ENCODE measurements at places on chromosomes 6 and 20.

GRCh38 chr6:154824076-154824475 is 90.9 kb downstream of the SCAF8 start:
- DNase-seq = no peak

- no peak for DNase-seq
Measured at GRCh38 chr6:145705561-145705960, 29.8 kb downstream of the EPM2A start.

- DNase-seq = no peak
Measured at GRCh38 chr20:19275630-19276071, 63.2 kb downstream of the SLC24A3 start.

GRCh38 chr6:130500693-130501092 is 134.9 kb downstream of the TMEM200A start:
- no peak for DNase-seq

DNA sequence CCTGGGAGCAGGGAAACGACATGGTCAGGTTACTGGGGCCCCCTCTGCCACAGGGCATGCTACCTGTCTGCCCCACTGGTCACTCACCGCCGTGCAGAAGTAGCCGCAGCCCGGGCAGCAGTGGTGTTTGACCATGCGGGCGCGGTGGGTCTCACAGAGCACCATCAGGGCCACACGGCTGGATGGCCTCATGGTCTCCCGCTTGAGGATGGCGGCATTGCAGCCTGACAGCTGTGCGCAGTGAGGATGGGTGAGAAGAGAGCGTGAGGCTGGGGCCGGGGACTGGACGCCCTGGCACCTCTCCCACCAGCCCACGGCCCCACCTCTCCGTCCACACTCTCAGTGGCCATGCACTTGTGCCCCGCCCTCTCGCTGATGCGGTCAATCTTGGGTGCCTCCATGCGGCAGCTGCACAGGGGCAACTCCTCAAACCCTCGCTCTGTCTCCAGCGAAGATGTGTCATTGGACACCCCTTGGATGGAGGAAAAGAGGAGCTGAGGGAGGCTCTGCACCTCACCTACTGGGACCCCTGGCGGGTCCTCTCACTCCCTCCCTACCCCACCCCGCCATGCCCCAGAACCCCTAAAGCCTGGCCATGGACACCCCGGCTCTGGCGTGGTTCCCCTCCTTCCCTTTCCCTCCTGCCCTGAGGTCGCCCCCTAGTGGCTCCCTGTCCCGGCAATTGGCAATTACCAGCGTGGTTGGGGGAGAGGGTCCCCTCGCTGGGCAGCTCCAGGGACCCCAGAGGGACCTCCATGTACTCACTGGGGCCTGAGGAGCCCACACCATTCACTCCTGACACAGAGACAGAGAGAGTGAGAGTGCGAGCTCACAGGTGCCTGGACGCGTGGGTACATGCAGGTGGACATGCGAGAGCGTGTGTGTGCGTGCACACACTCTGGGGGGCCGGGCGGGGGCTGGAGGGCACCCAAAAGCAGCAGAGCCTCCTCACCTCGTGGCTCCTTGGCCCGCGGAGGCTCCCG is 8.9 kb downstream of the EHMT2 start:
- no peak for DNase-seq

DNA sequence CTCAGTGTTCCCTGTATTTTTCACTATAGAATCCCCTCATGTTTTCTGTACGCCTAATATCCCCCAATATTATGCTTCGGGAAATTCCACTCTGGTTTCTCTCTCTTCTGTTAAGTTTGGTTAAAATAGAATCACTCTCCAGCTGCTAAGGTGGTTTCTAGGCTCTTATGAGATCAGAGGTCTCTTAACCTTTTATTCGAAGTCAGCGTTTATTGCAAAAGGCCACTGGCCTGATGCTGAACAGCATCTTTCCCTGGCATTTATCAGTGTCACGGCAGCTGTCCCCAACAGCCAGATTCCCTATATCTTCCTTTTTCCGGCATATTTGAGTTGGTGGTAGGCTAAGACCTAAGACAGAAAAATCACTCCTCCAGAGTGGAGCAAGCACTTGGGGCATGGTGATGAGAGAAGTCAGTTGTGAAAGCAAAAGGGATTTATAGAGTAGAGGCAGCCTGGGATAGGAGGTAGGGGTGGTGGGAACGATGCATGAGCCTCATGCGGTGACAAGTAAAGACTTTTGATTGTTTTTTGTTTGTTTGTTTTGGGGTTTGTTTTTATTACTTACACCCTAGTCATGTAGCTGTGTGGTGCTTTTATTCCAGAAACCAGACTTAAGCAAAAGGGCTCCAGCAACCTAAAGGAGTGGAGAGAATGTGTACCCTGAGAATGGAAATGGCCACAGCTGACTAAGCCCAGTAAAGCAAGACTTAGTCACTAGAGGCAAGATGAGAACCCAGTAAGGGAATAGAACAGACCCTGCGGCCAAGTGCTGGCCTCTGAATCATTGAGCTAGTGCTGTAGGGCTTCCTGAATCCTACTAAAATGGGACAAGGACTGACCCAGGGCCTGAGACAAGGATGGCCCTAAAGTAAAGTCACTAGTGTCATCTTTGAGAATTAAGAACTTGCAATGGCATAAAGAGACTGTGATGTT is 233.0 kb upstream of the PRND start:
- DNase-seq = no peak

DNA sequence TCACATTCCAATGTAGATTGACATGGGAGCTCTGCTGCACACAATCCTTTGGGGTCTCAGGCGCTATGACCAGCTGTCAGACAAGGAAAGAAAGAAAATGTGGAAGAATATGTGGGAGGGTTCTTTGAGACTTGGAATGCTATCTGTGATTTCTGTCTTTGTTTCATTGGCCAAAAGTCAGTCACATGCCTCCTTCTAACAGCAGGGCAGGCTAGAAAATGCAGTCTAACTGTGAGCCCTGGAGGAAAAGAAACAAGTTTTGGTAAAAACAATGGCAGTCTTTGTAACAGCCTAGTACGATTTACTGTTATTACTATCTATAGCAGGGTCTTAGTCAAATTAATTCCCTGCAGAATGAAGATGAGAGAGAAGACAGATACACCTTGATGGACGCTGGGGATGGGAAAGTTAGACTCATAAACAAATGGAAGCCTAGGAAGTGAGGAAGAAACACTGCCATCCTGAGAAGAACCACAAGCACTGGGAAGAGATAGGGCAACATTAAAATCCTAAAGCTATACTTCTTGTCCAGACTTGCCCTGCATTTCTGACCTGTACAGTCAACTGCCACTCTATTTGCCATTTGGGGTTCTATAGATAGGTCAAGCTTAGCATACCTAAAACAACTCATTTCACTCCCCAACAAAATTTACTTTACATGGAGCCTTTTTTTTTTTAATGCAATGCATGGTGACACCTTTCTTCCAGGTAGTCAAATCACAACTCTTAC is 833.0 kb downstream of the KIF16B start:
- DNase-seq = no peak

DNA sequence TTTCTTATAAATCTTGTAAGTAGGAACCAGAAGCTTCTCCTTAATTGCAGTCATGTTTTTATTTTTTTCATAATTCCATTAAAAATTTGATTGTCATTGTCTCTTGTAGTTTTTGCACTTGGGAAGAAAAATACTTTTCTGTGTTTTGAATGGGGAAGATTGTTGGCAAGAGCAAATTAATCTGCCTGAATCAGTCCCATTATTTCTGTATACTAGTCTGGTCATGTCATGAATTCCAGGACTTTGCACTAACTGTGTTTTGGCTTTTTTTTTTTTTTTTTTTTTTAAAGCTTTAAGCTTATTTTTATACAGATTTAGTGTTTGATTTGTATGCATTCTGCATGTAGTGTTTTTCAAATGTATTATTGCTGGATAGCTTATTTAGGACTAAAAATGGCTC is 47.6 kb downstream of the RALGAPB start:
- no peak for DNase-seq

DNA sequence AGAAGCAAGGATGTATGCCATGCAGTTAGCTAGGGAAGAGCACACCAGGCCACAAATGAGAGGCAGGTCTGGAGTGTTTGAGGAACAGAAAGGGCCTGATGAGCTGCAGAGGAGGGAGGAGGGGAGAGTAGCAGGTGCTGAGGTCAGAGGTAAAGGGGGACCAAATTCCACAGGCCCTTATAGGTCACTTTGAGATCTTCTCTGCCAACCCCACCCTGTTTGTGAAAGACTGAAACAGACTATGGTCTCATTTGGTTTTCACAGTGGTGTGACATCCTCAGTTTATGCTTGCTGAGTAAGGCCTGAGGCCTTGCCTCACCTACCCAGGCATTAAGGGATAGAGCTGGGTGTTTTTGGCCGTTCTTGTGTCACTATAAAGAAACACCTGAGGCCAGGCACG is 187.7 kb upstream of the MYLIP start:
- DNase-seq = no peak

GRCh38 chr6:146909886-146910285 is 294.3 kb upstream of the STXBP5 start:
- DNase-seq = no peak

DNA sequence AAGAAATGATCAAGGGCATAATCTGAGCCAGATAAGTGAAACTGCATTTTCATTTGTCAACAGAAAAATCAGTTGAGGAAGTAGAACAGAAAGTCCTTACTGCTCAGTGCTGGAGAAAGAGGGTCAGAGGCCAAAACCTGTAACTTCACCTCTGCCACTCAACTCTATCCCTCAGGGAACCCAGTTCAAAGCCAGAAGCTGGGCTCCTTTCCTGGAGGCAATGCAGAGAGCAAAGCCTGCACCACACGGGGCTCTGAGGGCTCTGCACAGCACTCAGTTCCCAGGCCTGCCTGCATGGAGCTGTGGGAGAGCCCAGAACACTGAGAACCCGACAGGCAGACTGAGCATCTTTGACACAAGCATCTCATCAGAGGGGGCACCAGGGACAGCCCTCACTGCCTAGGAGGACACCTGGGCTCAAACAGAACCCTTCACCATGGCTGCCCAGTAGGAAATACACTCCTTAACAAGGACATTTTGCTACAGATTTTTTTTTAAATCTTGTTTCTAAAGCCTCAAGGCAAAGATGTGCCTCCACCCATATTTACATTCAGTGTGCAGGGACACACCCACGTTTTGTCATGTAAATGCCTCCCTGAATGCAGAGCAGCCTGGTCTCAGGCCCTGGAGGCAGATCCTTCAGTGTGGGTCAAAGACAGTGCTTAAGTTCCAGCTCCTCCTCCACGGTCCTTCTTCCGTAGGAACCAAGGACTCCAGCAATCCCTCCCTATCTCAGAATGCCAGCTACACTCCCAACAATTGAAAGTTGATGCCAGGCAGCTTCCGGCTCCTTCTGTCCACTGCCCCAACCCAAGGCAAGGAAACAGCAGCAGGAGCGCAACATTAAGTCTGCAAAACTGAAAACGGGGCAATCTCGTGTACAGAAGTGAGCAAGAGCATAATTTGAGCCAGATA is 6.6 kb downstream of the RNASET2 start:
- DNase-seq = no peak

DNA sequence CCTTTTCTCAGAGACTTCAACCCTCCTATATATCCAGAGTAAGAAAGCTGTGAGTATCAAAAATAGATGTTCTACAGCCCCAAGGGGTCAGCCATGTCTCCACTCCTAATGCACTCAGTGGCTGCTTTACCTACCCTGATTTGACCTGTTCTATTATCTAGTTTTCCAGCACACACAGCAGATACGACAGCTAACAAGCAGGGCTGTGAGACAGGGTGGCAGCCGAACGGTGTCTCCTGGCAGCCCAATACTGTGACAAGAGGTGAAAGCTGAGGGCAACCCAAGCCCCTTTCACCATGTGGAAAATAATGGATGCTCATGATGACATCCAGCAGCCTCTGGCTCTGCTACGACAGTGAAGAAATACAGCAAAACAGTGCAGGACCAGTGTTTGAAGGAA is 67.9 kb downstream of the KIF13A start:
- DNase-seq = no peak

- DNase-seq = no peak
Measured at GRCh38 chr6:37582306-37582705, 82.6 kb upstream of the CCDC167 start.

DNA sequence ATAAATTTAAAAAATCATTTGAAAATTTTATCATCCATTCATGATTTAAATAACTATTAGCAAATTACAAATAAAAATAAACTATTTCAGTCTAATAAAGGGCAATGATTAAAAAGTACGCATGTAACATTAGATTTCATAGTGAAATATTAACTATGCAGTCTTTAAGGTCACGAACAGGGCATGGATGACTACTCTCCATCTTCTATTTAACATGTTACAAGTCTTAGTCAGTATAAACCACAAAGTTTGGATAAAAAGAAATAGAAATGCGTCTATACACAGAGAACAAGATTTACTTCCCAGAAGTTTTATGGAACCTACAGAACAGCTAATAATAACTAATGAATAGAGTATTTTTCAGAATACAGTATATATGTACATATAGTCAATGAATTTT is 1016.0 kb downstream of the EYS start:
- no peak for DNase-seq

GRCh38 chr20:16490696-16491095 is 82.6 kb downstream of the KIF16B start:
- DNase-seq = no peak

GRCh38 chr6:40392589-40392988 is 194.6 kb downstream of the LRFN2 start:
- no peak for DNase-seq
